MG63 (cell line): ENCODE measurements at places on chromosomes 2 and 18.

DNA sequence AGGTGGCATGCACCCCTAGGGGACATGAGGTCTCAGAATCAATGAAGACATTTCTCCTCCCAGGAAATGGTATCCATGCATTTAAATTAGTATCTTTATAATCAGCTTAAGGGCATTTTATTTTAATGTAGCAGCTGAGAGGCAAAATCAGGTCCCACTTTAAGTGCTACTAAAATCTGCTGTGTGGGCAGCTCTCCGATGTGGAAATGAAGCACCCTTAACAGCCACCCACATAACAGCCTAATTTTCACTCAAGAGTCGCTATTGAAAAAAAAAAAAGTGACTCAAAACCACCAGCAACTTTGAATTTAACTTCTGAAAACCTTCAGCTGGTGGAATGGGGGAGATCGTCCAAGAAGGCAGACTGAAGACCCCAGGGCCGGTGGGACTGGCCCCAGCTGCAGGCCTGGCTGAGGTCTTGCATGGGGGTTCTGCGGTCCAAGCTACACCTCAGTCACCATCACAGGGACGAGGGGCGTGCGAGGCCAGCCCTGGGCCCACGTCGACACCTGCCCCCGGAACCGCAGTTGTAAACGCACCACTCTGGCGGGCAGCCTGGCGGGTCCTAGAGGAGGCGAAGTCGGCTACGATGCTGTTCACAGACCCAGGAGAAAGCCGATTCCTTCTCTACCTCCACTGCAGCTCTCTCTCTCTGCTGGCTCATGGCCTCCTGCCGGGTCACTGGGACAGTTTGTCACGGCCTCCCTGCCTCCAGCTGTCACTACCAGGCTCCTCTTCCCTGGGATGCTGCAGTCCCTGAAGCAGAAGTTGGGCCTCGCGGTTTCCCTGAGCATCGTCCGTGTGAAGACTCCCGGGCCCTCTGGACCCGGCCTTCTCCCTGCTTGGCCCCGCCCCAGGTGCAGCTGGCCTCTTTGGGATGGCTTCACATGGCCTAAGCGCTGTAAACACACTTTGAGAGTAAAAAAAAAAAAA is 111.9 kb downstream of the KCNF1 start:
- no peak for DNase-seq

- no peak for DNase-seq
Observed at GRCh38 chr18:46291149-46291548, 187.0 kb downstream of the HAUS1 start.

DNA sequence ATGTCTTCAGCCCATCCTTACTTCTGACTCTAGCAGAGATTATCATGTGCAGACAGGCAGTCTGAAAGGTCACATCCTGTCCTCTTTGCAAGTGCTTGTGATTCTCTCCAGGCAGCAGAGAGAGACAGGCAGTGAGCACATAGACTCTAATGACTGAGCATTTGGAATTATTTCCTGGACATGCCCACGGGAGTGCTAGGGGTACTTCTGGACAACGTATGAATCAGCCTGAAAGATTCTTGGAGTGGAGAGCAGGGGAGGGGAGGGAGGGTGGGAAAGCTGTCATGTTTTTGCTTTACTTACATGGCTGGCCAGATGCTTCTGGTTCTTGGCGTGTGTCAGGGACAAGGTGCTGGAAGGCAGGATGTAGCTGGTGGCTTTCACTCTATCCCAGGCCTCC is 150.6 kb downstream of the RIF1 start:
- DNase-seq = peak; percentile 16

GRCh38 chr18:50158866-50159653 is 35.9 kb downstream of the MYO5B start:
- no peak for DNase-seq

DNA sequence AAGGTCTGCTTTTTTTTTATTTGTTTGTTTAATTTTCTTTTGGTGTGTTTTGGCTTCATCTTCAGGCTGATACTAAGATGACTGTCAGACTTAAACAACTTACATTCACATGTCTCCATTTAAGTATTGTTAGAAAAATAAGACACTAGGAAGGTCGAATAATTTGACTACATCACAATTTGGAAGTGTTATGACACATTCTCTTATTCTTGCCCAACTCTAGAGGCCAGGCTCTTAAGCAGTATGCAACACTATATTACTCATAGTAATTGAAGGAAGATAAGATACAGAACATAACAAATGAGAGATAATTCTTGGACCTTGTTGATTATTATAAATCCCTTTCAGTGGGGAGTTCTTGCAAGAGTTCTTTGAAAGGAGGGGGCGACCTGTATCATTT is 295.3 kb upstream of the COL3A1 start:
- DNase-seq = no peak

- no peak for DNase-seq
Observed at GRCh38 chr2:236264256-236264655, at the start of gene ASB18. Gene ASB18 (minus strand): TSS chr2:236264406. CDS start chr2:236264345, 61 bp downstream.

DNA sequence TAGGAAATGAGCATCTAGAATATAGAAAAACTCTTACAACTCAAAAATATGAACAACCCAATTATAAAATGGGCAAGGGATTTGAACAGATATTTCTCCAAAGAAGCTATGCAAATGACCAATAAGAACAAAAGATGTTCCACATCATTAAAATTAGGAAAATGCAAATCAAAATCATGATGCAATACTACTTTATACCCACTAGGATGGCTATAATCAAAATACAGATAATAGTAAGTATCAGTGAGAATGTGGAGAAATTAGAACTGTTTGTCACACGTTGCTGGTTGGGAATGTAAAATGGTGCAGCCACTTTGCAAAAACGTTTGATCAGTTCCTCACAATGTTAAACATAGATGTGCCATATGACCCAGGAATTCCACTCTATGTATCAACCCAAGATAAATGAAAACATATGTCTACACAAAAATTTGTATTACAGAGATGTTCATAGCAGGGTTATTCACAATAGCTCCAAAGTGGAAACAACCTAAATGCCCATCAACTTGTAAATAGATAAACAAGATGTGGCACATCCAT is 558.4 kb downstream of the SLC4A3 start:
- DNase-seq = no peak

GRCh38 chr18:36424741-36425142 is 127.2 kb downstream of the FHOD3 start:
- DNase-seq = no peak

DNA sequence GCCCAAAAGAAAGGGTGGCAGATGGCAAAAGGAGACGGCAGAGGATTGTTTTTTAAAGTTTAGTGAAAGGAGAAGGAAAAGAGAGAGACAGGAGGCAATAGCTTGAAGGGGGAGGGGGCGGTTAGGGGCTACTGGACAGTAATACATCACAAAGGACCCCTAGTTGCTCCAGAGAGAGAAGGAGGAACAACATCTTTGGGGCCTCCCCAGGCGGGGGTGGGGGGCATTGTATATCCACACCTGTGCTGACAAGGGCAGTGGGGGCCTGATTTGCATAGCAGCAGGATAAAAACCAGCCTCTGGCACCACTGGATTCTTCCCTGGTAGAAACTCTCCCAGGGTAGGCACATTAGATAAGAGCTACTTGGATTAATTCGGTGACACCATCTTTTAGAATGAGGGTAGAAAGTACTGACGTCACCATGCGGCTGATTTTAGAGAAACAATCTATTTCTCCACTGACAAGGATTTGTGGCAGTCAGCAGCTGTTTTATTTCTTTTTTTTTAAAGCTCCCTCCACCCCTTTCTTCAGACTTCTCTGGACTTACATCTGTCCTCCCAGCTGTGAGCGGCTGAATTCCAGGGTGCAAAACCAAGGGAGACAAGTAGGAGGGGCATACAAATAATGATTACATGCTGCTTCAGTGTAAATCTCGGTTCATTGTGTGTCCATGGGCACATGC is 199.8 kb upstream of the NRP2 start:
- DNase-seq = no peak

GRCh38 chr2:174025271-174026121 is 60.3 kb upstream of the SP3 start:
- peak; percentile 67 for DNase-seq

GRCh38 chr2:130891966-130892365 is 55.3 kb downstream of the ARHGEF4 start:
- no peak for DNase-seq

- DNase-seq = no peak
Observed at GRCh38 chr2:136284226-136285119, 166.5 kb upstream of the CXCR4 start.

GRCh38 chr2:75556679-75557366 is 3.9 kb downstream of the EVA1A start:
- peak; percentile 31 for DNase-seq

DNA sequence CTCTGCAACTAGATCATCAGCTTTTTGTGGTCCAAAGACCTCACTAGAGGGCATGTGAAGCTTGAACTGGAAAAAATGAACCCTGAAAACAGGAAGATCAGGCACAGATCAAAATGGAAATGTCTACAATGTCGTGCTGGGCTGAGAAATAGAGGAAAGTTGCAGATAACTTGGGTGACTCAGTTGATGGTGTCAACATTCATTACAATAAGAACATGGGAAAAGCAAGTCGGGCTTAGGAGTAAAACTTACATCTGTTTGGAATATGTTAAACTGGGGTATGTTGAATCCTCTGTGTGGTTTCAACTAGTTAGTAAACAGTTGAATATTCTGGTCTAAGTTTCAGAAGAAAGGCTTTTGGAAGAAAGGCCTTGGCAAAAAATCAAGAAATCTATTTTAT is 940.4 kb downstream of the ERBB4 start:
- no peak for DNase-seq

GRCh38 chr2:222677981-222678380 is 6.5 kb downstream of the MOGAT1 start:
- no peak for DNase-seq

DNA sequence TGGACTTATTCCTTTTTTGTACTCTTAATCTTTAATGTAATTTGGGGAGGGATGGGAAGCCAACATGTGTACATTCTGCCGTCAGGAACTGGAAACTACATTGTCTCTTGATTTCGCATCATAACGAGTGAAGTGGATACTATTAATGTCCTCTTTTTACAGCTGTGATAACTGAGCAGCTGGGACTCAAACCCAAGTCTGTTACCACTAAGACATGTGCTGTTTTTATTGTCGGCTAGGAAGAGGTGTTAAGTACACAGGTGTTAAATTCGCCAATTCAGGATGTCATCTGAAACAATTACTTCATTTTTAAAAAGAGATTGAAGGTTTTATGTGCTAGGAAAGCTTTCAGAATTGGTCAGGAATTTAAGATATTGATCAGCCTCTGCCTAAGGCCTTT is 6.9 kb downstream of the GMCL1 start:
- no peak for DNase-seq

- no peak for DNase-seq
Observed at GRCh38 chr2:97926946-97927345, 68.8 kb downstream of the TMEM131 start.

DNA sequence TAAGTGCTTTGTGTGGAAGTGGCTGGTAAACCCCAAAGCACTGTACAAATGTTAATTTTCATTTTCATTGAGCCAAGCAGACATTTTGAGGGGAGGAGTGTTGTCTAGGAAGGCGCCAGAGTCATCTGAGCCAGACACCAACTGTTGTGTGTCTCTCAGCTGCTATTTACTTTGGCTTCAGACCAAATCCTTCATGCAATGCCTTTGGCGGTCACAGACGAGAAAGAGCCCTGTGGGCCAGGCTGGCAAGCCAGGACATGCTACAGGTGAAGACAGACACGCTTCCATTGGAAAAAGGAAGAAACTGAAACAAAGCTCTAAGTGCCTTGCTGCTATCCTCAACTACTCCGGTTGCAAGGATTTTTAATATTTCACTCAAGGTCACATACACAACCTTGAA is 115.4 kb upstream of the CDC42EP3 start:
- no peak for DNase-seq

DNA sequence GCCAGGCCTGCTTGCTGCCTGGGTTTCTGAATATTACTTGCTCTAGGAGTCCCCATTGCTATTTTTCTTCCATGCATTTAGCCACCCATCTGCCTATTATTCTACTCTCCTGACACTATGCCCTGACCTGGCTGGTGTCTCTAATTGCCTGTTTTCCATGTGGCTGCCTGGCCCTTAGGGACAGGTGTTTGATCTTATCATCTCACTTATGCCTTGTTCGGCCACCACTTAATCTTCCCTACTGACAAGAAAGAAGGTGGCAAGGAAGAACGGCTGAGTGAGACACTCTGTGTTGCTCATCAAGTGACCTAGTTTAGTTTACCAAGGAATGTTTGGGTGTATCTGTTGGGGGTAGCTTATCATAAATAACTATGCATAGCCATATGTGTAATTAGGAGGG is 50.4 kb upstream of the RAPH1 start:
- no peak for DNase-seq

- peak; percentile 81 for DNase-seq
Observed at GRCh38 chr2:10911291-10912075, at the start of gene KCNF1. Gene KCNF1 (plus strand): TSS chr2:10911934. CDS start chr2:10912427, 493 bp downstream.

DNA sequence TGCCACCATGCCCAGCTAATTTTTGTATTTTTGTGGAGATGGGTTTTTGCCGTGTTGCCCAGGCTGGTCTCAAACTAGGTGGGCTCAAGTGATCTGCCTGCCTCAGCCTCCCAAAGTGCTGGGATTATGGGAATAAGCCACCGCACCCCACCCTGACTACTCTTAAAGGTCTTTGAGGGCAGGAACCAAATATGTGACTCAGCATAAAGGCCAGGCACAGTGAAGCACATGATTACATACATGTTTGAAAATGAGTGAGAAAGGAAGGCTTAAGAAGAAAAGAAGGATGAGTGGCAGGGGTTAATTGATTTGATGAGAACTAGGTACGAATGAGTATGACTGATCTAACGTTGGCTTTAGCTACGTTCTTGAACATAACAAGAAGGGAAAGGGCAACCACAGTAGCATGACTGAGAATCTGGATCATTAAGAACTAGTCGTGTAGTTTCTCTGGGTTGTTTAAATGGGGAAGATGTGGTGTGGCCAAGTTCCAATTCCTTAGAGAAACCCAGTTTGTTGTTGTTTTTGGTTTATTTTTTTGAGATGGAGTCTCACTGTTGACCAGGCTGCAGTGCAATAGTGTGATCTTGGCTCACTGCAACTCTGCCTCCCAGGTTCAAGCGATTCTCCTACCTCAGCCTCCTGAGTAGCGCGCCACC is 6.8 kb downstream of the RESP18 start:
- no peak for DNase-seq

- no peak for DNase-seq
Observed at GRCh38 chr2:8424997-8425900, 256.6 kb upstream of the ID2 start.

GRCh38 chr2:222563106-222563718 is 92.7 kb downstream of the FARSB start:
- no peak for DNase-seq

- DNase-seq = no peak
Observed at GRCh38 chr2:236123716-236124115, 44.5 kb downstream of the GBX2 start.

DNA sequence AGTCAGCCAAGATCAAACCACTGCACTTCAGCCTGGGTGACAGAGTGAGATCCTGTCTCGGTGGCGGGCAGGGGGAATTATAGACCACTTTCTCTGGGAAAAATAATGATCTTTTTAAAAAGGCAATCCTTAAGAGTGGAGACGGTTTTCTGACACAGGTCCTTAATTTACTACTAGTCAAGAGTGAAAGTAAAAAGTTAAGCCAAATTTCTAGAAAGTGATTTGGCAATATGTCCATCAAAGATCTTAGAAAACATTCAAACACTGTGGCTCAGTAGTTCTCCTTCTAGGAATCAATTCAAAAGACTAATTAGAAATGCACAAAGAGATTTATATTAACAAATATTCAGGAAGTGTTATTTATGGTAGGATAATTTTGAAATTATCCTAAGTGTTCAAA is 148.5 kb upstream of the DNMT3A start:
- no peak for DNase-seq

- no peak for DNase-seq
Observed at GRCh38 chr2:171158790-171159371, 1.8 kb downstream of the TLK1 start.
